ENCODE measurements at places on chromosomes 16 and 17.

- peak; percentile 38 for DNase-seq
Observed at GRCh38 chr16:67481561-67482232, 740 bp upstream of the ATP6V0D1 start.

DNA sequence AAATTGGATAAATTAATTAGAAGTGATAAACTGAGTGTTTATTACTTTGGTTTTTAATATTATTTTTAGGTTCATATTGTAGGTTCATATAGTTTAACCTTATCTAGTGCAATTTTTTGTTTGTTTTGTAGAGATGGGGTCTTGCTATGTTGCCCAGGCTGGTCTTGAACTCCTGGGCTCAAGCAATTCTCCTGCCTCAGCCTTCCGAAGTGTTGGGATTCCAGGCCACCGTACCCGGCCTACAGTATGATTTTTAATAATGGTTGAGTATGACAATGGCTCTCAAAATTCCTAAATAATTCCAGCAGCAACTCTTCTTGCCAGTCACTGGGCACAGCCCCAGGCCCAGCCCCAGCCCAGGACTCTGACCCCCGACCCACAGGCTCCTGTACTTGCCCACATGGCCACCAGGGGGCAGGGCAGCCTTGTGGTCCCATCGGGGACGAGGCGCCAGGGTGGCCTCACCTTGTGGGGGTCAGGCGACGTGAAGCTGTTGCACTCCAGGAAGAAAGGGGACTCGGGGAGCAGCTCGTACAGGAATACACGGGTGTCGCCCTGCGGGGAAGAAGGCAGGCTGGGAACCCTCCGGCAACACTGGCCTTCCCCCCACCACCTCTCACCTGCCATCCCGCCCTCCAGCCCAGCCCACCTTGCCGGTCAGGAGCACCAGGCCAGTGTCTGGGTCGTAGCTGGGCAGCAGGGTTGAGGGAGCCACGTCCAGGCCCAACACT is 7.9 kb upstream of the PAM16 start:
- peak; percentile 3 for DNase-seq

DNA sequence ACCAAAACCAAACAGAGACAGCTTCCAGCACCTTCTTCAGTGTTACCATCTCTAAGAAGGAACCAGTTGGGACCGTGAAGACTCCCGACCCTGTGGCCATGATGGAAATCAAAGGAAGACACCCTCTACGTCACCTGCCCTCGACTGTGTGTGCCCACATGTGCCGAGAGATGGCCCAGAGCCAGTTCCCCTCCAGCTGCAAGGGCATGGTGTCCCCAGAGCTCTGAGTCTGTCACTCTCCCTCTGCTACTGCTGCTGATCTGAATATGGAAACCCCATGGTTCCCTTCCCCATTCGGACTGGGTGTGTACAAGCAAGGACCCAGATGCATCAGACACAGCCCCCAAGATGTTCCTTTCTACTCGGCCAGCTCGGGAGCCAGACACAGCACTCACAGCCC is 76.4 kb downstream of the SOCS1 start:
- DNase-seq: no peak

- no peak for DNase-seq
Observed at GRCh38 chr17:18888766-18889290, 30.9 kb downstream of the PRPSAP2 start.

DNA sequence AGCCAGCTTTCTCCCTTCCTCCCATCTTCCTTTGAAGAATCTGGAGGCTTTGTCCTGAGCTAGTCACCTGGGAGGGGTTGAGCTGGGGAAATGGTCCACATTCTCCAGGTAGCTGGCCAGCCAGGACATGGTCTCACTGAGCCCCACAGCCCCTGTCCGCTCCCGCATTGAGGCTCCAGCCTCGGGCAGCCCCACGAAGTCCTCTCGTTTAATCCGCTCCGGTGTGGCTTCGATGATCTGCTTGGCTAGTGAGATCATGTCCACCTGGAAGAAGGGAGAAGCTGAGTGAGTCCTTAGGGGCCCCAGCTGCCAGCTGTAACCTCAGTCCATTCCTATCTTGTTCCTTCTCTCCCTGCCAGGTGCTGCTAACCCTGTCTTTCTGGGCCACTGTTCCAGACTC is 2.7 kb upstream of the SPAG7 start:
- no peak for DNase-seq

- no peak for DNase-seq
Observed at GRCh38 chr16:82631701-82632685, 5.2 kb downstream of the CDH13 start.

- no peak for DNase-seq
Observed at GRCh38 chr16:88977018-88977811, at the start of gene CBFA2T3. Gene CBFA2T3, minus strand, starts transcription at chr16:88977207. Its CDS starts 400 bp downstream, at chr16:88976807.

- no peak for DNase-seq
Observed at GRCh38 chr16:6038941-6039645, 941.5 kb upstream of the EEF2KMT start.

DNA sequence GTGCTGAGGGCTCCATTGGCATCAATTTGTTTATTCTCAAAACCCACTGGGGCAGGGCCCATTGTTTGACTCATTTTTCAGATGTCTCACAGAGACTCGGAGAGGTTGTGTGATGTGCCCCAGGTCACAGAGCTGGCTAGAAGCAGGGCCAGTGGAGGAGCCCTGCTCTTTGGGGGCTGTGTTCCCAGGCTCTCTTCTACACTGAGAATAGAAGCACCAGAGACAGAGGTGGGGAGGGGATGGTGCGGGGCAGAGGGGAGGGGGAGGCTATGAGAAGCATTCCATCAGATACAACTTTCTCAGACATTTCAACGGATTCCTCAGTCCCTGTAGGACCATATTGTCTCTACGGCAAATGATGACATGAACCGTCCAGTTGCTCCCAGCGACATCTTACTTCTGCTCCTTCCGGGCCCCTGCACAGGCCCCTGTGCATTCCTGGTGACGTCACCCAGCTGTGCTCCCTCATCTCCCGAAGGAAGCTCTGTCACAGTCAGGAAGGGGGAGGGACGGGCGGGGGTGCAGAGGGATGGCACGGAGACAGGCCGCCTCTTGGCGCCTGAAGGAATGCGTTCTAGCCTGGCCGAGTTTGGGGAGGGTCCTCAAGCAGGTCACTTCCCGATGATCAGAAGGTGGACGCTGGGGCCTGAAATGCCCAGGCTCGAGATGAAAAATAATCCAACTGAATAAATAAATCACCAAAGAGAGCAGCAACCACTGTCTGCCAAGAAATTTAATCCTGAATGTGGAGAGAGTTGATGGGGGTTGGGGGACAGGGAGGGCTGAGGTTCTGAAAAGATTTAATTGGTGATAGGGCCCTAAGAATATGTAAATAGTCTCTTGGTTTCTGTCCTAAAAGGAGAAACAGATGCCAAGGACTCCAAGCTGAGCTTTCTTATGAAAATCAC is 114.1 kb downstream of the NOG start:
- no peak for DNase-seq

DNA sequence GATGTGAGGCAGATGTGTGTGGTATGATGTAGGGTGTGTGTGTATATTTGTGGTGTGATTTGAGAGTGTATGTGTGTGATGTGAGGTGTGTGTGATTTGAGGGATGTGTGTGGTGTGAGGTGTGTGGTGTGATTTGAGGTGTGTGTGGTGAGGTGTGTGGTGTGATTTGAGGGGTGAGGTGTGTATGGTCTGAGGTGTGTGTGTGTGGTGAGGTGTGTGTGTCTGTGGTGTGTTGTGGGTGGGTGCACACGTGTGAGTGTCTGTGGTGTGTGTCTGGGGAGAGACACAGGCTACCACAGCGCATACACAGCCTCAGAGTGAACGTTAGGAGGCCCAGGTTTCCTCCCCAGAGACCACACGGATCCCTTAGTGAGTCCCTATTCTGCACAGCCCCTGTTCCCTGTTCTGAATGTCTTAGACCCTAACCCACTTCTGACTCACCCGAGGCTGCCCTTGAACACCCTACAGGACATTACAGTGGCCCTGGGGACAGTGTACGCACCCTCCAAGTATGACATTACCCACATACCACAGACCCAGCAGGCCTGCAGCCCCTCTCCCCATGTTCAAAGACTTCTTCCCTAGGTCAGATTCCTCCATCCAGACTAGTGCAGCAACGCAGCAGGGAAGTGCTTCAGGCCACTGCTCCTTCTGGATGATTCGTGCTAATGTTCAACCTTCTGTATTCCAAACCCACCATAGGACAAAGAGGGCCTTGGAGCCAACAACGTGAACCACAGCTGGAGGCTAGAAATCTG is 3.5 kb upstream of the RAB37 start:
- no peak for DNase-seq

- DNase-seq: no peak
Observed at GRCh38 chr17:50452630-50453300, 15.9 kb downstream of the CHAD start.

- no peak for DNase-seq
Observed at GRCh38 chr16:4055748-4056147, 60.5 kb downstream of the ADCY9 start.

GRCh38 chr16:78805556-78805955 is 706.1 kb downstream of the WWOX start:
- no peak for DNase-seq

GRCh38 chr17:81097134-81097942 is 62.4 kb downstream of the BAIAP2 start:
- no peak for DNase-seq

GRCh38 chr16:555528-556473 is 4.4 kb upstream of the PRR35 start:
- no peak for DNase-seq

DNA sequence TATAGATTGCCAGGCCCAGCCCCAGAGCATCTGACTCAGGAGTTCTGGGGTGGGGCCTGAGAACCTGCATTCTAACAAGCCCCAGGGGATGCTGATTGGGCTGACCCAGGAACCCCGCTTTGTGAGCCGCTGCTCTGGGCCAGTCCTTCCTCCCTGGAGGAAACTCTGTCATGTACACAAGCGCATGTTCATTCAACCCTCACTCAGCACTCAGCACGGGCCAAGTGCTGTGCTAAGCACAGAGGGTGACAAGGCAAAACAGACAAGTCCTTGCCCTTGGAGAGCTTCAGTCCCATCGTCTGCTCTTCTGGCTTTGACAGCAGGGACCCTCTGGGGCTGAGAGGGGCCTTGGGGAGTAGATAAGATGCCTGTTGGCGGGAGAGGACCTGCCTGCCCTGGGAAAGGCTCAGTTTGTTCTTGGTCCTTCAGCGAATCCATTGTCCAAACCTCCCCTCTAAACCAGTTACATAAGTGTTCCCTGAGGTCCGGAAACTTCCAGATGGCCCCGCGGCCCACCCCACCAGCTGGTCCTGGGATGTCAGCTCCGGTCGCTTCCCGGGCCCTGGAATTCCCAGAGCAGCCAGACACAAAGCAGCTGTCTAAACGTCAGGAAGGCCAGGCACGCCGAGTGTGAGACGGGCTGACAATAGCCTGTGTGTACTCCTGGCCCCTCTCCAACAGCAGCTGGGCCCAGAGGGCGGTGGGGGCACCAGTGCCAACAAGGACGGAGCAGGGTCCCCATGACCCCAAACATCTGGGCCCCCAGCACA is 88.8 kb downstream of the ZDHHC7 start:
- DNase-seq: peak; percentile 44

GRCh38 chr17:80108036-80108971 is 6.9 kb downstream of the GAA start:
- no peak for DNase-seq

Measured in NCI-H510A treated with DMSO at 0.1 percent for 48 hours (cell line).